ENCODE measurements at places on chromosomes 3 and 15.

- peak; percentile 90 for DNase-seq
Measured at GRCh38 chr3:49021813-49022687, at the start of gene NDUFAF3. TSS of gene NDUFAF3 (plus strand) at chr3:49022121. CDS start at chr3:49022145, 24 bp downstream.

GRCh38 chr15:24955531-24955921 is 739 bp downstream of the SNRPN start:
- peak; percentile 9 for DNase-seq

- no peak for DNase-seq
Measured at GRCh38 chr3:122502139-122502538, 12.6 kb downstream of the KPNA1 start.

DNA sequence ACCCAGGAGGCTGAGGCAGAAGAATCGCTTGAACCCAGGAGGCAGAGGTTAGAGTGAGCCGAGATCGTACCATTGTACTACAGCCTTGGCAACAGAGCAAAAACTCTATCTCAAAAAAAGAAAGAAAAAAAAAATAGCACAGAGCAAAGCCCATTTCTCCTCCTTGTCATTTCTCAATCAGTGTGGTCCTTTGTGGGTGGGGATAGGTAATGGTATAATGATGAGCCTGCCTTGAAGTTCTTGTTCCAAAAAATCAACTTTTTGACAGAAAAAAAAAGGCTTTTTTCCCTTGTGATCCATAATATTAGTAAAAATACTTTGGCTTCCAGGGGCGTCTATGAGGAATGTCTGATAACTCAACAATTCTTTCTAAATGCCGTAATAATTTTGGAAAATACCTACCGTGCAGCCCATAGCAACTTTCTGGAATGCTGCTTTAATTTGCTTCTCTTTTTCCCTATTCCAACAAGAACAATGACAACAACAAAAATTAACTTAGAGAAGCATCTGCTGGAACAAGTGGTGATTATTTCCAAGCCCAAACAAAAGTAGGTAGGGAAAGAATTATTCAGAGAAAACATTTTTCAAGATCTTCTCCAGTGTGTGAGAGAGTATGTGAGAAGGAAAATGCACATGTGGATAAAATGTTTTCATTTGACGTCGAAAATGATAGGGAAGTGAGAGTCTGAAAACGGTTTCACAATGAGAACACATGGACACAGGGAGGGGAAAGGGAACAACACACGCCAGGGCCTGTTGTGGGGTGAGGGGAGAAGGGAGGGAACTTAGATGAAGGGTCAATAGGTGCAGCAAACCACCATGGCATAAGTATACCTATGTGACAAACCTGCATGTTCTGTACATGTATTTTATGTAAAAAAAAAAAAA is 337.8 kb downstream of the RBMS3 start:
- DNase-seq = no peak

- DNase-seq = no peak
Measured at GRCh38 chr15:63065262-63066221, 23.0 kb downstream of the TPM1 start.

- no peak for DNase-seq
Measured at GRCh38 chr3:10946526-10946925, 46.0 kb upstream of the SLC6A1 start.

DNA sequence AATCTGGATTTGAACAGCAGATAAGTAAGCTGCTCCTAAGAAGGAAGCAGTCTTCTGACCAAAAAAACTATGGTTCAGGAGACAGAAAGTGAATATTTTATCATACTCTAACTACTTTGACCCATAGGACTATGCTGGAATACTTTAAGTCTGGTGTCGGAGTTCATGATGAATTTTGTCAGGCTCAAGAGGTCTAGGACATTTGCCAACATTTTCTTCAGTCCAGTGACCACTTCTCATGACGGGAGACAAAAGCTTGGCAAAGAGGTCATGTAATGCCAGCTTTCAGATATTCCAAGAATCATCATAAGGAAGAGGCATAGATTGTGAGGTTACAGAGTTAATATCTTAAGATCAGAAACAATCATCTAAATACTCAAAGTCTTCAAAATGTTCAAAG is 20.5 kb upstream of the DCBLD2 start:
- no peak for DNase-seq

DNA sequence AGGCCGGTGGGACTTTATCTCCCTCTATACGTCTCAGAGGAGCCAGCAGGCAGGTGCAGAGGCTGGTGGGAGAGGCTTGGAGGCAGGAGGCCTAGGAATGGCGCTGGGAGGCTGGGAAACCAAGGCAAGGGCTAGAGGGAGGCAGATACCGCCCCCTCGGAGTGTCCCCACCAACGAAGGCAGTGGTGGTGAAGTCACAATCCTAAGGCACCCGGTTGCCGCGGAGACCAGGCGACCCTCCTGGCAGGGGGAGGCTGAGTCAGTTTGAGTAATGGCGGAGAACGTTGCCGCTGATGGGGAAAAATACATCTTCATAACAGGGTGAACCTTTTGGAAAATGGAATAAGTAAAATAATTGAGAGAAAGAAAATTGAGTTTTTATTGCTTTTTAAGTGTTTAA is 29.9 kb upstream of the CACNA2D2 start:
- DNase-seq = no peak

GRCh38 chr15:33032053-33032452 is 162.5 kb downstream of the FMN1 start:
- DNase-seq = no peak

- DNase-seq = no peak
Measured at GRCh38 chr3:184299488-184300377, 692 bp downstream of the PSMD2 start.

DNA sequence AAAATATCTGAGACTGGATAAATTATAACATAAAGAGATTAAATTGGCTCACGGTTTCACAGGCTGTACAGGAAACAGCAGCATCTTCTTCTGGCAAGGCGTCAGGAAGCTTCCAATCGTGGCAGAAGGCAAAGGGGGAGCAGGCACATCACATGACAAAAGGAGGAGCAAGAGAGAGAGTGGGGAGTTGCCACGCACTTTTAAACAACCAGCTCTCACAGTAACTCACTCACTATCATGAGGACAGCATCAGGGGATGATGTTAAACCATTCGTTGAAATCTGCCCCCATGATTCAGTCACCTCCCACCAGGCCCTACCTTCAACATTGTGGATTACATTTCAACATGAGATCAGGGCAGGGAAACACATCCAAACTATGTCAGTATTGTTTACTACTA is 114.5 kb upstream of the SPATA16 start:
- DNase-seq = no peak

DNA sequence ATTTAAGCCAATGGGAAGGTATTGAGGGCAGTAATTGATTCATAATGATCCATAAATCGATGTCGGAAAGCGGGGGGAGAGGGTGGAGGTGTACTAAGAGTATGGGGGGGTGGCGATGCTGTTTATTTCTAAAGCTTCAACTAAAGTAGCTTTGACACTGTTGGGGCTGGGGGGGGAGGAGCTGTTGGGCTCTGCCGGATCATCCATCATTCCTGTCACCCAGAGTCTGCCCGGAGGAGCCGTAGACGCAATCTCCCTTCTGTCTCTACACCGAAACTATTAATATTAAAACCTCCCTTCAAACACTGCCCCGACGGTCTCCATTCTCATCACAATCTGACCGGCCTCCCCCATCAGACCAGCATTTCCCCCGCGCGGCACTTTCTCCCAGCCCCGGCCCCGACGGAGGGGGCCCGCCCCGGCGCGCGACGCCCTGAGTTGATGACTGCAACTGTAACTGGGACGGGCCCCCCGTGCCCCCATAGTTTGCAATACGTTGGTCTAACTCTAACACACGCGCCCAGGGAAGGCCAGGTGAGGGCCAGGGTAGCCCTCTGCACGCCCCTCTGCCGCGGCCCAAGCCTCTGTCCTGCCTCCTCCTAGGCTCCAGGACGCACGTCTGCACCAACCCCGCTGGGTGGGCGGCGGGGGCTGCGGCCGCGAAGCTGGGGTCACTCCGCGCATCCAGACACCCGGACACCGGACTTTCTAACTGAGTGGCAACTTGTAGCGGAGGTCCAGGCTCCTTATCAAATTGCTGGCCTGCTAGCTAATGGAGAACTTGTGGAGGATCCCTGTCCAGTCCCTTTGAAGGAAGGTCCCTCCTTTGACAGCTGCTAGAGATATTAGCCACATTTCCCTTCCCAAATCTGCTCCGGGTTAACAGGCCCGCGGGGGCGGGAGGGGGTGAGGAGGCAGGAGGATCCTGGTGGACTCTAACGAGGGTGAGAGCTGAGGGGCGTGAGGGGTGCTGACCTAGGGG is 212.0 kb downstream of the MEIS2 start:
- no peak for DNase-seq

GRCh38 chr3:131350506-131350905 is 31.1 kb upstream of the NUDT16 start:
- DNase-seq = no peak

DNA sequence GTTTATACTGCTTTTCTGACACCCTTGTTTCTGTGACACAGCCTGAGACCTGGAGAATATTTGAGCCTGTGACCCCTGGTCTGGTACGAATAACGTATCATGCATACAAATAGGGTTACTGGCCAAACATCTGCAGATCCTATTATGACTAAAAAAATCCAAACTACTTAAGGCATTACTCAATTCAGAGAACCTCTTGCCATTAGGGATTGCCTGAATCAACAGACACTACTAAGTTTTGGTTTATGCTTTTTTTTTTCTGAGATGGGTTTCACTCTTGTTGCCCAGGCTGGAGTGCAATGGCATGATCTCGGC is 35.4 kb downstream of the OSBPL10 start:
- no peak for DNase-seq

DNA sequence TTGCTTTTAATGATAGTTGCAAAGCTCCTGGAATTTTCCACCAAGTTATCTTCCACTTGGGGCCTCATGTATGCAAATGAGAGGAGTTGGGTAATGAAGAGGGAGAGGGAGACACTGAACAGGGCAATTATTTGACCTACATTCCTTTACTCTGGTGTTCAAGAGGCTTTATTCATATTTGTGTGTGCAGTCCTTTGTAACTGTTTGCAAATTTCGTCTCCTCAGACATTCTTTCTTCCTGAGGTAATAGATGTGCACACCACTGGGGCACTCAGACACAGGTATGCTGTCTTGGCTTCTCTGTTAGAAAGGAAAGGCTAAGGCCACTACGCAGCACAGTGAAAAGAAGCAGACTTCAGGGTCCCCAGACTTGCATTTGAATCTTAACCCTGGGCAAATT is 189.7 kb upstream of the IL12A start:
- no peak for DNase-seq

DNA sequence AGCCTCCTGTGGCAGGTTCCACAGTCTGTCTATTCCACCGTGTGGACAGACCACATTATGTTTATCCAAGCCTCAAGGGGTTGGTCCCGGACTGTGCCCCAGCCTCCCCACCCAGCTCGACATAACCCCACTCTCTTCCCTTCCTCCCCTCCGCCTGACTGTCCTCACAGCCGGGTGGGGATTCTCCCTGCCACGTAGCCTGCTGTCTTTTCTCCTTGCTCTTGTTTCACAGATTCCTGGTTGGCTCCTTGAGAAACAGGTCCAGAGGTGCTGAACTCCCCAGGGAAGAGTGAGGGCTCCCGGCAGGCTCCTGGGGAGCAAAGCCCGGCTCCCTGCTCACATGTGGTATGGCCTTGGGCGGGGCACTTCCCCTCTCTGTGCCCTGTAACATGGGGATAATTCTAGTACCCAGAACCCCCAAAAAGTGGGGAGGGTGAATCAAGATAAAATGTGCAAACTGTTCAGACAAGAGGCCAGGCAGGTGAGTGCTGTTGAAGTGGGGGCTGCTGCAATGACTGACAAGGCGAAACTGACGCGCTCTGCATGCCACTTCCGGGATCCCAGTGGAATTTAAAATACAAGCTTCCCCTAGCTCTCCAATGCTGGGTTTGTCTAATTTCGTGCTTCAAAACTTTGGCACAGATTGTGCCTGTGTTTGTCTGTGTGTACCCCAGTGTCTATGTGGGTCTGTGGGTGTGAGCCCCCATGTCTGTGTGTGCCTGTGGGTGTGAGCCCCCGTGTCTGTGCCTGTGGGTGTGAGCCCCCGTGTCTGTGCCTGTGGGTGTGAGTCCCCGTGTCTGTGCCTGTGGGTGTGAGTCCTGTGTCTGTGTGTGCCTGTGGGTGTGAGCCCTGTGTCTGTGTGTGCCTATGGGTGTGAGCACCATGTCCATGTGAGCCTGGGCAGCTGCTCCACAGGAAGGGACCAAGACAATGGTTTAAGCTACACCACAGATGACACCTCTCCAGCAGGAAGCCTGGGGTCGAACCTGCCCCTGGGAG is 160.6 kb upstream of the IQSEC1 start:
- no peak for DNase-seq

- DNase-seq = no peak
Measured at GRCh38 chr3:195856410-195857084, 44.8 kb upstream of the MUC4 start.

Data from activated CD4-positive, alpha-beta T cell treated with anti-CD3 and anti-CD28 coated beads, Interleukin-2, amount 50 U/mL, for 1 hour (primary cell).